ENCODE measurements at places on chromosomes 2 and 18.

GRCh38 chr2:233409286-233409991 is 55.1 kb downstream of the DGKD start:
- DNase-seq, result no peak

DNA sequence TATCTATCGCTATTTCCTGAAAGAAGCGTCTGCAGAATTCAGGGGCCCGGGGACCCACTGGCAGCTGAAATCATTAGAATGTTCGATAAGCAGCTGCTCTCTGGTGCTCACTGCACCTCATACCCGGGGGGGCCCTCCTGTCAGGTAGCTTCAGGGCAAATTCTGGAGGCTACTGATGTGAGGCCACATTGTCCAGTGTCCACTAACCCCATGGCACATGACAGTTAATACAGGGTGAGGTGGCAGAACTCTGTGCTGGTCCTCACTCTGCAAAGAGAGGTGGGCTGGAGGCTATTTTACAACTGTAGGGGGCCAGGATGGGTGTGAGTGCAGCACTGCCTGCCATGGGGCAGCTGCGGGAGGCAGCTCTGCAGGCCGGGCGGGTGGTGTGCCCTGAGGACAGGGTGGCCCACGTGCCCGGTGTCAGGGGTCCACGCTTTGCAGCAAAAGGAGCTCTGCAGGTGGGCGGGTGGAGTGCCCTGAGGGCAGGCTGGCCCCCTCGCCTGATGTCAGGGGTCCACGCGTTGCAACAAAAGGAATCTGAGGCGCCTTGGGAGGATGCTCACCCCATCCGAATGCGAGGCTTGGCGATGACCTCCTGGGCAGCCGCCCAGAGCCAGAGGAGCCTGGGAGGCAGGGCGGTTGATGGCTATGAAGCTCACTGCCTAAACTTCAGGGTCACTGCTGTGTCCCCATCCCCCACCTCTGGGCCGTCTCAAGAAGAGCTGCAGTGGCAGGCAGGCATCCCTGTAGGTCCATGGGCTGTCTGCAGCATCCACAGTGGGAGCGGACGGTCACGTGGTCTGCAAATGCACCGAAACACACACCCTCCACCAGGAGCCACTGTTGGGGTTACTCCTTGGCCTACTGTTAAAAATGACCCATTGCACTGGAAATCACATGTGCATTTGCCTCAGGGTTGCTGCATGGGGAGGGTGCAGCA is 207.0 kb upstream of the SALL3 start:
- no peak for DNase-seq

DNA sequence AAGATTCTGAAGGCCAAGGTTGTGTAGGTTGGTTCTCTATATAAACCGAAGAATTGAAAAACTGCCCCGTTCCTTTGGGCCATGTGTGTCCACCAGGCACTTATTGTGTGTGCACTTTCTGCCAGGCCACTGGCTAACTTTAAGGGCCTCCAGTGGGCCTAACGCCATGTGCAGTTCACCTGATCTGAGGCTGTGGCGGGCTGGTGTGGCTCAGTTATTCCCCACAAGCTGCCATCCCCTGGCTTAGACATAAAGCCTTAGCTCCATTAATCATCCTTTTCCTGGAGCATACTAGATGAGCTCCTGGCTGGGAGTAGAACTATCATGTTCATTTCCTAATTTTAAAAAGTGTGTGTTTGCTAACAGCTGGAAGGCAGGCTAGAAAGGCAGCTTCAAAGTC is 304.1 kb upstream of the TNP1 start:
- DNase-seq, result no peak

- DNase-seq, result no peak
These were observed 20.3 kb downstream of the KYNU start for GRCh38 chr2:142897807-142898206.

DNA sequence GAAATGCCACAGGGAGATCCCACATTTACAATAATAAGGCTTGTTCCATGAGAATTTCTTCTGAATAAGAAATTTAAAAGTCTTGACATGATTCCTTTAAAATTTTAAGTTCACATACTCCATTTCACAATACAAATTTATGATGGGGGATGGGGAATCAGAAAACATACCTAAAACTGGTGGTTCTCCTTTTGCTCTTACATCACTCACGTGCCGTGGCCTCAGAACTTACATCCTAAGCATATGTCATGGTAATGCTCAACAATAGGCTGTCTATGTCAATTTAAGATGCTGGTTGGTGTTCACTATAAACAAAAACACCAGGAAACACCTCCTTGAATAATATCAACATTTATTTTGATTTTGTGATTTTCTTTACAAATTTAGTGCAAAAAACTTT is 12.8 kb downstream of the UPP2 start:
- no peak for DNase-seq

GRCh38 chr2:196290569-196290968 is 119.2 kb upstream of the STK17B start:
- DNase-seq, result no peak

GRCh38 chr18:59764281-59764680 is 67.1 kb upstream of the CCBE1 start:
- DNase-seq, result no peak

DNA sequence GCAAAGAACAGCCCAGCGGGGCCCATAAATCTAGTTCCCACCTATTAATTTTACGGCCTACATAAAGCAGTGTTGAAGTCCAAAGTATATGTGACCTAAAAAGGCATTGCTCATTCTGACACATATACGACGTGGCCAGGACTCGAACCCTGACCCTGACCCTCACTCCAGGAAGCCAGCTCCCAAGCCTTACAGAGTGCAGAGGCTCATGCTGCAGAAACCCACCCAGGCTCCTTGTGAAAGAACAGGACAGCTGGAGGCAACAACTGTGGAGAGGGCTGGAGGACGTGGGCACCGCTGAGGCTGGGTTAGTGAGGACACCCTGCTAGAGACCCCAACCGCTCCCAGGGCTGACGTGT is 221.6 kb downstream of the CYP26B1 start:
- no peak for DNase-seq

GRCh38 chr2:2580341-2580740 is 249.3 kb upstream of the MYT1L start:
- DNase-seq, result no peak

GRCh38 chr2:140344838-140345237 is 1564.6 kb upstream of the NXPH2 start:
- DNase-seq, result no peak

GRCh38 chr18:24270358-24270936 is 127.2 kb downstream of the OSBPL1A start:
- DNase-seq, result no peak

DNA sequence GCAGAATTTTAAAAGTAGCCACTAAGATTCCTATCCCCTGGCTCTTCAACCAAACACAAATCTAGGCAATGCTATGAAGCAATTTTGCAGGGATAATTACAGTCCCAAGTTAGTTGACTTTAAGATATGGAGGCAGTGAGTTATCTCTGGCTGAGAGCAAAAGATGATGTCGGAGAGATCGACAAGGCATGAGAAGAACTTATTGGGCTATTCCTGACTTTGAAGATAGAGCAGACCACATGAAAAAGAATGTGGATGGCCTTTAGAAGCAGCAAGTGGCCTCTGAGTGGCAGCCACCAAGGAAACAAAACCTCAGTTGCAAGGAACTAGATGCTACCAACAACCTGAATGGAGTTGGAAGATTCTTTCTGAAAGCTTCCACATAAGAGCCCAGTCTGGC is 58.2 kb upstream of the PPM1B start:
- DNase-seq, result no peak

- no peak for DNase-seq
These were observed 81.8 kb downstream of the SCN9A start for GRCh38 chr2:166293984-166294383.

- no peak for DNase-seq
These were observed 888 bp upstream of the ADCY3 start for GRCh38 chr2:24920809-24921441.

DNA sequence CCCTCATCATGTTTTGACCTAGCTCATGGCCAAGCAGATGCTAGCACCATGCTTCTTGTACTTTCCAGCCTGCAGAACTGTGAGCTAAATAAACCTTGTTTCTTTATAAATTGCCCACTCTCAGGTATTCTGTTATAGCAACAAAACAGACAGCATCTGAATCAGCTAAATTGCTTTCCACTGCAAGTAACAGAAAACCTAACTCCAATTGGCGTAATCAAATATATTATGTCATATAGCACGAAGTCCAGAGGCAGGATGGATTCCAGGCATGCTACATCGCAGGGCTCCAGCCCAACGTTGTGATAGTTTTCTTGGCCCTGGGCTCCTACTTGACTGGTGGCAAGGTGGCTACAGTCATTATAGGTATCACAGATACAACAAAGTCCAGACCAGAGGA is 10.4 kb upstream of the CUL3 start:
- DNase-seq, result no peak

DNA sequence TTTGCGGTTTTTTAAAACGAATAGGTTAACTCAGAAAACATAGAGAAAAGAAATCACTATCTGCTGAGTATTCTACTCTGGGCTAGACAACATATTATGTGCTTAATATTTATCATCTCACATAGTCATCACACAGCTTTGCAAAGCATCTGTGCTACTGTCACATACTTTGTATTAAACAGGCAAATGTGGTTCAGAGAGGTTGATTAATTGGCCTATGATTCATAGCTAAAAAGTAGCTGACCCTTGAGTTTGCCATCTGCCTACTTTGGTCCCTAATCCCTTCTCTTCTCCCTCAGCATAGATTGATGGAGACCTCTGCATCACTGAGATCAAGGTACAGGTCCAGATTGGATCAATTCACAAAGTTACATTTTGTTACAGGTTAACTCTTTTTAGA is 21.4 kb downstream of the ANKRD30B start:
- DNase-seq, result no peak

DNA sequence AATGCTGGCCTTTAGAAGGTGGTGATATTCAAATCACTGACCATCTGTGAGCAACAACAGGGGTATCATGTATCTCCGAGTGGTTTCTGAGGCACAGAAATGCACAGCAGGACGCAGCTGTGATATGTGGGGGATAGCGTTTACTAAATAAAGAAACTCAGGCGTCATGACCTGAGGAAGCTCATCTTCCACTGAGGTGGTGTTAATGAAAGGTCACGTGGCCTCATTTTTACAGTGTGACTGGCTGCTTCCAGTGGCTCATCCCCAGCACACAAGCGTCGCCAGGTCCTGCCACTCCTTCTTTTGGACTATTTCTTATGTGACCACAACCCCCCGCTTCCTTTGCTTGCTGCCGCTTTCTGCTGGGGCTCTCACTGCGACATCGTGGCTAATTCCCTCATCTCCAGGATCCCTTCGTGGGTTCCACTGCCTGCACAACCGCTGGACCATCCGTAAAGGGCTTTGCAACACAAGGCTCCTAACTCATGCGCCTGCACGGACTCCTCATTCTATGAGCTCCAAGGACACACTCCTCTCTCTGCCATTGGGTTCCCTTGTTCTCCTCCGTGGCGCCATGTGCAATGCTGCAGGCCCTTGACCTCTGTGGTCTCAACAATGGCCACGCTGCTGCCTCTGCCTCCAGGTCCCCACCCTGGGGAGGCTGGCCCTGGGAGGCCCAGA is 109.3 kb downstream of the MBP start:
- DNase-seq, result no peak

- DNase-seq, result no peak
These were observed 32.9 kb downstream of the CDKL4 start for GRCh38 chr2:39210846-39211245.

- DNase-seq, result no peak
These were observed 425.3 kb downstream of the THSD7B start for GRCh38 chr2:137190411-137191195.

DNA sequence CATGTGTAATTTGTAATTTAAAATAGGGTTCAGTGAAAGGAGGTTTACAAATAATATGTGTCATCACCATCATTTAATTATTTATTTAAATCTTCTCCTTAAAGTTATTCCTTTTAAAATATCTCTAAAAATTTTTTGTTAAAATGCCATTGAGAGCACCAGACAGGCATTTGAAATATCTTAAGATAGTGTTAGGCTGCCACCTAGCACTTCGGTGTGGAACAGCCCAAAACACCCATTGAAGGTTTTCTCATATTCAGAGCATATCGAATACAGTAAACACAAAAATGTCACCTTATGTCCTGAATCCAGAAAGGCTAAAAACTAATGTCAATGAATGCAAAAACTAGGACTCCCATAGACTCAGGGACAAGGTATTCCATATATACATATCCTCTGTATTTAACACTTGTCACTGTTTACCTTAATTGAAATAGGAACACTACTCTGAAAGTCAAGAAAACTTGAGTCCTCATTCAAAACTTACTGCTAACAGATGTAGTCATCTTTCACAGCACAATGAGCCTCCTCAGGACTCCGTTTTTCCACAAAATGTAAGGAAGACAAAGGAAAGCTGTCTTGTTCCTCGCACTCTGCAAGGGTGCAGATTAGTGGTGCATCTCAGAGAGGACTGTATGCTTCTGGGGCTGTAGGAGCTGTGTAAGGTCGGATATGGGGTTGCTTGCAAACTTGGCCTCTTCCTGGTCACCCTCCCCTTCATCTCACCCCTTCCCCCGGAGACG is 329.5 kb downstream of the PAX3 start:
- no peak for DNase-seq

- DNase-seq, result no peak
These were observed 28.0 kb upstream of the KCMF1 start for GRCh38 chr2:84942964-84943421.

- DNase-seq, result no peak
These were observed 5.1 kb upstream of the PAX8 start for GRCh38 chr2:113283704-113284284.

Measured in activated CD4-positive, alpha-beta T cell treated with anti-CD3 and anti-CD28 coated beads for 1 hour (primary cell).